ENCODE measurements at places on chromosomes 3 and 15. TPM values are rescaled to one million over a fixed set of nuclear protein-coding genes. Genes with fewer than 3 reads are reported as not detected.

DNA sequence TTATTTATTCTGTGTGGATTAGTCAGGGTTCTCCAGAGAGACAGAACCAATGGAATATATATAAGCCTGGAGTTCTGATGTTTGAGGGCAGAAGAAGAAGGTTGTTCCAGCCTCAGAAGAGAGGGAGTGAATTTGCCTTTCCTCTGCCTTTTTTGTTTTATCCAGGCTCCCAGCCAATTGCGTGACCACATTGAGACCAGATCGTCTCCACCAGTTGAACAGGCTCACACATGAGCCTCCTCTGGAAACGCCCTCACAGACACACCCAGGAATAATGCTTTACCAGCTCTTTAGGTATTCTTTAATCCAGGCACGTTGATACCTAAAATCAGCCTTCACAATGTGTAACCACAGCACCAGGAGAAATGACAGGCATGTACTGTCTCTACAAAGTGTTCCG is 923.1 kb downstream of the TBL1XR1 start:
- no peak overlapping the region for H3K27ac ChIP-seq
- no peaks in the 10 kb centered on the region for H3K4me1 ChIP-seq
- no peak for DNase-seq
- no peaks in the 10 kb centered on the region for H3K36me3 ChIP-seq
- no peaks in the 10 kb centered on the region for H3K27me3 ChIP-seq

- DNase-seq: no peak
- no peak overlapping the region for H3K27ac ChIP-seq
- H3K4me1 ChIP-seq: no peaks in the 10 kb centered on the region
- H3K36me3 ChIP-seq: no peaks in the 10 kb centered on the region
- H3K27me3 ChIP-seq: no peaks in the 10 kb centered on the region
Observed at GRCh38 chr15:92079047-92079446, 225.5 kb downstream of the SLCO3A1 start.

DNA sequence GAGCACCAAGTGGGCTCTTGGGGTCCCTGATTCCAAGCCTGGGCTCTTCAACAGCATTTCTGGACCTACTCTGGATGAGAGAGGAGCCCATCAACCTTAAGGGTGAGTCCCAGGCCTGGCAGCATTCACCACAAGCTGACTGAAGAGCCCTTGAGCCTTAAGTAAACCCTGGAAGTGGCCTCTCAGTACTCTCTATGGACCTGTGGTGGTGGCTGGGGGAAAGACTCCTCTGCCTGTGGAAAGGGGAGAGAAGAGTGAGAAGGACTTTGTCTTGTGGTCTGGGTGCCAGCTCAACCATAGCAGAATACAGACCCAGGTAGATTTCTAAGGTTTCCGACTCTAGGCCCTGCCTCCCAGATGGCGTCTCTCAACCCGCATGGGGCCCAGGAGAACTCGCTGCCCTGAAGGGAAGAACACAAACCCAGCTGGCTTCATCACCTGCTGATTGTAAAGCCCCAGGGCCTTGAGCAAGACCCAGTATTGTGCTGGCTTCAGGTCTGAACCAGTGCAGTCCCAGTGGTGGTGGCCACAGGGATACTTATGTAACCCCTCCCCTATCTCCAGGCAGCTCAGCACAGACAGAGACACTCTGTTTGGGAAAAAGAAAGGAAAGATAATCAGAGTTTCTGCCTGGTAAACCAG is 71.4 kb downstream of the TFDP2 start:
- H3K4me1 ChIP-seq: no peaks in the 10 kb centered on the region
- no peak for DNase-seq
- no peaks in the 10 kb centered on the region for H3K36me3 ChIP-seq
- no peaks in the 10 kb centered on the region for H3K27me3 ChIP-seq

- DNase-seq: no peak
- no peaks in the 10 kb centered on the region for H3K27me3 ChIP-seq
- H3K4me3 ChIP-seq: peak overlapping the region; percentile 60
- H3K36me3 ChIP-seq: no peaks in the 10 kb centered on the region
- peaks cover 15% of the 10 kb centered on the region for H3K4me1 ChIP-seq
Observed at GRCh38 chr15:64045774-64046420, 388 bp downstream of the DAPK2 start.

DNA sequence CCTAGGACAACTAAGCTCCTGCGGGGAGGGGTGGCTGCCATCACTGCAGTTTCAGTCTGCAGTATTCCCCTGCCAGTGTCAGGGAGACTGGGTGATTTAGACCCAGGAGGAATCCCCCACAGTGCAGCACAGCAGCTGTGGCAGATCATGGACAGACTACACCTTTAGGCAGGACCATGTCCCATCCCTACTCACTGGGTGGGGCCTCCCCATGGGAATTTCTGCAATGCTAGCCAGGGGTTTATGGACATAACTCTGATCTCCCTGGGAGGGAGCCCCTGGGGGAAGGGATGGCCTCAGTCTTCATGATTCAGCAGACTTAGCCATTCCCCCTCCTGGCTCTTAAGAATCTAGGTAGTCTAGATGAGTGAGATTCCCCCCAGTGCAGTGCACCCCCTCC is 130.1 kb upstream of the STAC start:
- no peak overlapping the region for H3K27ac ChIP-seq
- H3K27me3 ChIP-seq: no peaks in the 10 kb centered on the region
- no peaks in the 10 kb centered on the region for H3K4me1 ChIP-seq

Gene ENTPD3
- total RNA-seq: 13.9 TPM

Gene ANKRD63
- total RNA-seq: not detected

Gene BRK1
- total RNA-seq: 126 TPM

Gene SLC9C1
- not detected for total RNA-seq

Gene FETUB
- not detected for total RNA-seq

Gene C3orf18
- 18.2 TPM for total RNA-seq

Gene SPTSSB
- total RNA-seq: not detected

Gene GOLGA6B
- not detected for total RNA-seq

Gene RBP2
- not detected for total RNA-seq

Gene C3orf20
- total RNA-seq: 0.16 TPM
